ENCODE measurements at places on chromosomes 7 and 10. TPM values are rescaled to one million over a fixed set of nuclear protein-coding genes. Genes with fewer than 3 reads are reported as not detected.

DNA sequence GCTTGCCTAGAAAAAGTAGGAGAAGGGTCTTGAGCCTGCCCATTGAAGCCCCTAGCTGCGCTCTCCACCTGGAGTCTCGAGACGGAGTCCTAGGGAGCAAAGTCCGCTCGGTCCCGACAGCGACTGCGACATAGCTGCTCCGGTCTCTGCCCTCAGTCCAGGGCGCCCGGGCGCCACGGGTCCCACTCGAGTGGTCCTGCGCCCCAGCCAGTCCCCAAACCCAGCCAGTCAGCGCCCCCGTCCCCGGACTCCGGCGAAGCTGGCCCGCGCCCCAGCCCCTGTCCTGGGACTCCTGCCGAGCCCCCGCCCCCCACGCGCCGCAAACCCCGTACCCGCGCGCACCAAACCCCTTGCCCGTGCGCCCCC lies 490 bp downstream of the TNS3 start:
- DNase-seq: no peak

DNA sequence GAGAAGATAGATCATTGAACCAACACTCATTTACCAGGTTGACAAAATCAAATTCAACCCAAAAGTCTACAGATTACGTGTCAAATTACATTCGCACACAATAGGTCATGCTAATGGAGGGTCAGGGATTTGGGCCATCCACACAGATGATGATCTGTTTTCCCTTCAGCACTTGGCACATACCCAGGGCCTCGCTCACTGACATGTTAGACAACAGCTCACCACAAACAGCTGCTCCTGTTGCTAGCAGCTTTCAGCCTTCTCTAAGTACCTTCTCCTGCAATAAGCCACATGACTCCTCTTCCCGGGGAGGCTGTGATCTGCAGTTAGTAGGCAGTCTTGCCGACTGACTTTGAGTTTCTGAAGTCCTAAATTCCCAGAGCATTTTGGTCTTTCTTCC lies 18.4 kb downstream of the NKX2-3 start:
- no peak for DNase-seq

GRCh38 chr7:29189743-29190201 lies 4.8 kb upstream of the CHN2 start:
- no peak for DNase-seq

- no peak for DNase-seq
Observed at GRCh38 chr10:6207658-6208057, 4.9 kb downstream of the PFKFB3 start.

- DNase-seq: no peak
Observed at GRCh38 chr10:84820120-84820519, 491.7 kb downstream of the CCSER2 start.

DNA sequence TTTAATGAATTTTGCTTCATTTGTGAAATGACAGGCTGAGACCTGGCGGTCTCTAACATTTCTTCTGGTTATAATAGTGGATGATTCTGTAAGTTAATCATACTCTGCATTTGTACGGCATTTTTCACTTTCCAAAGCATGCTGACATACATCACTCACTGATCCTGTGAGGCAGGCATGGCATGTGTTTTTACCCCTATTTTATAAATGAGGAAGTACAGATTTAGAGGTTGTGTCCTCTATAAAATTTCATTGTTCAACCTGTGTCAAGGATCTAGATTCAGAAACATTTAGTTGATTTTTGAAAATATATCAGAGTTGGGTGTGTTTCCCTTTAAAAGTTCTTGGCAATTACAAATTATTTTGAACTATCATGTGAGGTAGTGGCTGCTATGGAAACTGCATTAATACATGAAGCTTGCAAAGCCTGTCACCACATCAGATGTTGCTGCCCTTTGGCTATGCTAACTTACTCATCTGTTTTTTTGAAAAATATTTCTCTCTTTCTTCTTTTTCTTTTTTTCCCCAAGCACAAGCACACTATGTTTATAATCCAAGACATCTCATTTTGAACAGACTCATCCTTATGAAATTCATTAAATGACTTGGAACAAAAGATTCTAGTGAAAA lies 172.7 kb downstream of the GNAI1 start:
- no peak for DNase-seq

DNA sequence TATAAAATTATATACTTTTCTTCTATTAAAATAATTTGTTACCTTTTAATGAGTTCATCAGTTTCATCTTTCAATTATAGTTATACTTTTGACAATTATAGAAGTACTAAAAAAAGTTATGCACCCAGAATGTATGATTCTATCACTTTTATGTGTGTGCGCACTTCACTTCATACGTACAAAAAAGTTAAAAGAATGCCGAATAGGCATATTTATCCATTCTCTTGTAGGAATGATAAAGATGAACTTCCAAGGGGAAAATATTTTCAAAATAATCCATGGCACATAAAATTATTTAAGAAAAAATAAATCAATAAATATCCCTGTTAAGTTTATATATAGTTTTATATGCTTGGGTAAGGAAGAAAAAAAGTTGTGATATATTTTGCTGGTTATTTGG lies 166.9 kb upstream of the PRSS1 start:
- no peak for DNase-seq

DNA sequence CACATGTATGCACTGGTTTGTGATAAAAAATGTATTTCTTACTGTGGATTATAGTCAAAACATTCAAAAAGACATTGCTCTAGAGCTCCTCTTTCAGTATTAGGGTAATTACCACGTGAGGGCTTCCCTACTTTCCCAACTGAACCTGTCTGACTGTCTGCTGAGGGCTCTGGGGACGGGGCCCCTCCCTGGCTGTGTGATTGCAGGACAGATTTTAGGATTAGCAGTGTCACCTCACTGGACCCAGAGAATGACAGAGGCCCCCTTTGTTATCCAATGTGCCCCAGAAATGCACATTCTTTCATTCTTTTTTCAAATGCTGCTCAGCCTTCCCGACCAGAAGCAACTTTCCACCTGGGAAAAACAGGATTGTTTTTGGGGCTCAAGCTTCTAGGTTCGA lies 43.6 kb upstream of the MXI1 start:
- DNase-seq: no peak

DNA sequence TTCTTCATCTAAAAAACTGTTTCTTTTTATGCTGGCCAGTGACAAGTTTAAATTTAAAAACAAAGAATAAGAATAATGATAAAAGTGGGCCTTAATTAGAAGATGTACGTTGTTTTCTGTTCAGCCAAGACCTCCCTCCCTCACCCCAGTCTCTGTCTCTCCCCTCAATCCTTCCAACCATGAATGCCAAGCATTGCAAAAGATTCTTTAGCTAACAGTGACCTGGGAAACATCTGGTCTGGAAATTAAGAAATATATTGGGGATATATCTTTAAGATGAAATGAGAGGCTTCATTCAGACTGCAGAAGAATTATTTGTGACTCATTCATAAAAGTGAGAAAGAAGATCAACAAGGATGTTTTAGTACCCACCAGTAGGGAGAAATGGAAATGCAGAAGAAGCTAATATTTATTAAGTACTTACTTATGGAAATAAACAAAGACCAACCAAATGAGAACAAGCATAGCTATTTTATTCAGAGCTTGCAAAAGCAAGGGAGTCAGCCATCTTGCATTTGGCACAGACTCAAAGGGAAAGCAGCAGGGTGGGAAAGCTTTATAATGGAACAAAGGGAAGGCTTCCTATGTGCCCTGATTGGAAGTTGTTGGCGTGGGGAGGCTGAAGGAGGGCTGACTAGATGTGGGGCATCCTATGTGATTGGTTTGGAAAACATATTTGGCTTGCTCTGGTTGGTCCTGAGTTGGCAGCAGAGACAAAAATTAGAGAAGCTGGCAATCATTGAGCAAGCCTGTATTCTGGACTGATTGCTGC lies 595.4 kb upstream of the GHITM start:
- DNase-seq: no peak

DNA sequence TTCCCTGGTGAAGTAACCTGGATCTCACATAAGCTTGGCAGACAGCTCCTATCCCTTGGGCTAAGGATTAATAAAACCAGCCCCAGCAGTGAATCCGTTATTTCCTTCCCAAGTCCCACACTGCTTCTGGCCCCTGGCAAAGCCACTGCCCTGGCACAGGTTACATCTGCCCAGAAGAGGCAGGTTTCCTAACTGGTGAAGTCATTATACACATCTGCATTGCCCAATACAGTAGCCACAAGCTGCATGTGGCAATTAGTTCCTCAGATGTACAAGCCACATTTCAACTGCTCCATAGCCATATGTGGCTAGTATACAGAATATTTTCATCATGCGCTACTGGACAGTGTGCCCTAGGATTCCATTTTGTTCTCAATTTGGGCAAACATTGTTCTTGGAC lies 273.0 kb downstream of the GRM8 start:
- DNase-seq: no peak

GRCh38 chr10:70758757-70759514 lies 26.2 kb downstream of the TBATA start:
- DNase-seq: peak; percentile 76

The RRP12 gene
- 43.1 TPM for total RNA-seq

The ITIH5 gene
- 0.21 TPM for total RNA-seq

The MYOF gene
- 55.4 TPM for total RNA-seq

The KCNIP2 gene
- 6.3 TPM for total RNA-seq

The GRM3 gene
- not detected for total RNA-seq

The CAMK2G gene
- total RNA-seq: 39.7 TPM

The SAMD9L gene
- total RNA-seq: 35.2 TPM

The HPS6 gene
- 20.2 TPM for total RNA-seq

The CCDC172 gene
- total RNA-seq: not detected
